ENCODE measurements at places on chromosomes 4 and X.

- no peak for DNase-seq
These were observed 27.6 kb upstream of the CFAP299 start for GRCh38 chr4:80307774-80308465.

DNA sequence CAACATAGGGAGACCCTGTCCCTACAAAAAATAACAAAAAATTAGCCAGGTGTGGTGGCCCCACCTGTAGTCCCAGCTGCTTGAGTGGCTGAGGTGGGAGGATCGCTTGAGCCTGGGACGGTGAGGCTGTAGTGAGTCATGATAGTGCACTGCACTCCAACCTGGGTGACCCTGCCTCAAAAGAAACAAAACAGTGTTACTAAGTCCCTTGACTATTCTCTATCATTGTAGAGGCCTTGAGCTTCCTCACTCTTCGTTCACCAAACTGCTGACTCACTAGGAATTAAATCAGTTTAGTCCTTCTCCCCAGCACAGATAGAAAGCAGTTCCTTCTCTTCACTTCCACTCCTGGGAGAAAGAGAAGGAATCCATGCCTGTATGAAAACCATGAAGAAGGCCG is 14.5 kb downstream of the CDS1 start:
- DNase-seq: no peak

DNA sequence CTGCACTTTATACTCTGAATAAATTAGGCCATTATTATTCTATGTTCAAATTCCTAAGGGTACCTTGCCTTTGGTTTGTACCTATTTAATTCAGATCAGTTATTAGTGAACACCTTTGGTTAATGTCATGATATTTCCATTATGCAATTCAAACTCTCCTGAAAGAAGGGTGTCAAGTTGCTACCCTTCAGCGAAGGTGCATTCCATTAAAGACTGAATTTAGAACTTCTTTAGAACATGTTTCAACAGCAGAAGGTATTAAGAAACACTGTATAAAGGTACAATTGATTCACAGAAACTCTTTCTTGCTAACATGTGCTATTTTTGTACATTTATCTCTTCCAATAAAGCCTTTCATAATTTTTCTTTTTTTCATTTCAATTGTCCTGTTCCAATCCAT is 1545.4 kb upstream of the PCDH10 start:
- no peak for DNase-seq

- peak; percentile 5 for DNase-seq
These were observed 137.4 kb upstream of the MAMLD1 start for GRCh38 chrX:150225756-150226155.

DNA sequence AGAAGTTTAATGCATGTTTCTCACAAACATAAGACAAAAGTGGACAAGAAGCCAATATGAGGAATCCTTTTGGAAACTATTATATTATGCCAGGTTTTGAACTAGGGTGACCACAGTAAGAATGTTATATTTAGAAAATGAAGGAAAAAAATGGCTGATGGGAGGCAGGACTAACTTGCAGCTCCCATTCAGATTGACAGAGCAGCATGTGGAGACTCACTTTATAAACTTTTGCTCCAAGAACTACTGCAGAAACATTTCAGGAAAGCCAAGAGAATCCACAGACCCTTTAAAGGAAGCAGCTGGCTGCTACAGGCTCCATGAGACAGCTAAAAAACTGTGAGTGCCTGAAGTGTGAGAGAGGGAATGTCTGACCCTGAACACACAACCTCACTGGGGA is 738.6 kb upstream of the GRIA3 start:
- no peak for DNase-seq

GRCh38 chrX:31832263-31832662 is 760.4 kb upstream of the FTHL17 start:
- DNase-seq: no peak

DNA sequence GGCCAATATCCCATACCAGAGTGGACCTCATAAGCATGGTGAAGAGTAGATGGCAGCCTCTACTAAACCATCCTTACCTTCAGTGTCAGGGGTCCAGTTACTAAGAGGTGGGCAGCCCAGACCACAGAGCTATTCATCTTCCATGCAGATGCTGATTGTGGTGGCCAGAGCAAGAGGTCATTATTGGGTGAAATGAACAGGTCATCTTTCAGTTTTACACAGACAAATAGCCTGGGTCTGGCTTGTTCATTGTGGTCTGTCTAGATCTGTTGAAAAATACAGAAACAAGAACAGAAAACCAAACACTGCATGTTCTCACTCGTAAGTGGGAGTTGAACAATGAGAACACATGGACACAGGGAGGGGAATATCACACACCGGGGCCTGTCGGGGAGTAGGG is 71.3 kb downstream of the PAK3 start:
- DNase-seq: no peak

DNA sequence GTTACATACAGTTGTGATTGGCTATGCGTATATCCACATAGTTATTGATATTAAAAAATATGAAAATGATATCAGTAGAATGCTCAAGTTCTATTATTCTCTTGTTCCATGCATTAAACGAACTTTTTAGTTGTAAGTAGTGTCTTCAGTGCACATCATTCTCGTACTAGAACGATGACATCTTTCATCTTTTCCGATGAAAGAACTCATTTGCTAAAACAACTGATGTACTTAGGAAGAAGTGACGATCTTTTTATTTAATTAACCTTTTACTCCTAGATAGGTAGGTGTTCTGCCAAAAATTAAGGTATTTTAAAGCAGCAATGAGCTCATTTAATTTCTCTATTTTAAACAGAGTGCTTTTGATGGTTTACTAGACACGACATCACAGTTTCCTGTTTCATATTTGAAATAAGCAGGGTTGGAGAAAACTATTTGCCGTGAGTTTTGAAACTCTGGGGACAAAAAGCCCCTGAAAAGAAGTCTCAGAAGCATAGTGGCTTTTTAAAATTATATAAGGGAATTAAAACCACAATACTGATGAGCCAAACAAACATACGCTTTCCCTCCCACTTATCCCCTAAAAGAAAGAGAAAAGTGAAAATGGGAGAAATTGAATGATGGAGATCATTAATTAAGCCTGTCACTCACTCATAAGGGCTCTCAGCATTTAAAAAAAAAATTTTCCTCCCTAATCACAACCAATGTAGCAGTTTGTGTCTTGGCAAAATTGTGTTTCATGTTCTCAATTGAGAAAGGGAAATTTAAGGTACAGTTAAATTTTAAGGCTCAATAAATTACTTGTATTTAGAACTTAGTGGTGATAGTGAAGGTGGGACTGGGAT is 25.6 kb downstream of the SPRY1 start:
- DNase-seq: no peak

DNA sequence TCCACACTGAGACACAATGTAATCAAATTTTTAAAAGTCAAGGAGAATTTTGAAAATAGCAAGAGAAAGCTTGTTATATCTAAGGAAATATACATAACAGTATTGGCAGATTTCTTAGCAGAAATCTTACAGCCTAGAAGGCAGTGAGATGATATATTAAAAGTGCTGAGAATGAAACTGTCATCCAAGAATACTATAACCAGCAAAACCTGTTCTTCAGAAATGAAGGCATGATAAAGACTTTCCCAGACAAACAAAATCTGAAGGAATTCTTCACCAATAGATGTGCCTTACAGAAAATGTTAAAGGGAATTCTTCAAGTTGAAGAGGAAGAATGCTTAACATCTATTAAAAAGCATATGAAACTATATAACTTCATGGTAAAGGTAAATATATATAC is 73.6 kb downstream of the CPEB2 start:
- no peak for DNase-seq

GRCh38 chr4:151204925-151205524 is 71.9 kb upstream of the PRSS48 start:
- peak; percentile 80 for DNase-seq

DNA sequence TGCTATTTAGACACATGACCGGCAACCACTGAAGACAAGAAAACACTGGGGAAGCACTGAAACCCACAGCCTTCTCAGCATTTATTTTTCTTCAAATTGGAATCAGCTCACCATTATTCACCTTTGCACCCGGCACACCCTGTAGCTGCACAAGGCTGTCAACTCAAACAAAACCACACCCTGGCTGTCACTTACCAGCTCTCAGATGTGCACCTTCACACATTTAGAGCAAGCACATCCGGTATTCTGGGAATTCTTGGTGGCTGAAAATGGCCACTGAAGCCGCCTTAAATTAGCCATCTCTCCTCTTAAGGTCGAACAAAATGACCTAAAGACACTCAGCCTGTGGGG is 5.9 kb downstream of the ZFYVE28 start:
- DNase-seq: no peak
